Hypothalamus (tissue), 51 donors: ENCODE measurements at places on chromosomes 6 and 20.

DNA sequence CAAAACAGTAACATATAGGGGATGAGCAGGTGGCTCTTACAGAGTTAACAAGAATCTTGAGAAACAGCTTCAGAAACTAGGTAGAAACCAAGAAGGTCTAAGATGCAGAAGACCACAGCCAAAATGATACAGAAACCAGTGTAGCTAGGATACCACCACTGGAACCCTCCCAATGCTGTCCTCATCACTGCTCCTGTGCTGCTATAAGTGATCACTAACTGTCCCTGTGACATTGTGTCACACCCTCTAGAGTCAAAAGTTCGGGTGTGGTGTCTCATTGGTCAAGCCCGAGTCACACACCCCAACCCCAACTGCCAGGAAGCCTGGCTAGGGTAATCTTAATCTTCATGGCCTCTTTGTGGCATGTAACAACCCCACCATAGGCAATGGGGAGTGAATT lies 153.1 kb downstream of the RCAN2 start:
- no peak for DNase-seq

DNA sequence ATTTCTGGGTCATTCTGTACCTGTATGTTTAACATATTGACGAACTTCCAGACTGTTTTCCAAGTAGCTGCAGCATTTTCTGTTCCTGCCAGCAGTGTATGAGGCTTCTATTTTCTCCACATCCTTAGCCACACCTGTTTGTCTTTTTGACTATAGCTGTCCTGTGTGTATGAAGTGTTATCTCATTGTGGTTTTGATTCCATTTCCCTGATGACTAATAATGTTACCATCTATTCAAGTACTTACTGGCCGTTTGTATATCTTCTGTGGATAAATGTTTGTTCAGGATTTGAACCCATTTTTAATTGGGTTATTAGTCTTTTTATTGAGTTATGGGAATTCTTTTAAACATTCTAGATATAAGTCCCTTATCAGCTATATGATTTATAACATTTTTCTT lies 95.2 kb downstream of the JAG1 start:
- DNase-seq: no peak

DNA sequence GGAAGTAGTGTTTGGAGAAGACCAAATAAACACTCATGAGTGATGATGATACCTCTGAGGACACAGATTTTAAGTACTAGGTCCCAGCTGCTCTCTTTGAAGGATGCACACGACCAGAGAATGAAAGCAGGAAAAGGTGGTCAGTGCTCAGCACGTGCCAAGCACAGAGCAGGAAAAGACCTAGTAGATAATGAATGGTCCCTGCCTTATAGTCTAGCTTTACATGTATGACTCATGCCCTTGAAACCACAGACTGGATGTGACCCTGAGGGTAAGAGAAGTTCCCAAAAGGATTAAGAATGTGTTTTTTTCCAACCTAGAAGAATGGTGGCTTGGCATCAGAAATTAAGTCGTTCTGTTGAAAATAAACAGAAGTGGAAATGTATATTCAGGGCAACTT lies 2.8 kb upstream of the MC3R start:
- no peak for DNase-seq

GRCh38 chr6:44339301-44339700 lies 3.1 kb upstream of the SPATS1 start:
- no peak for DNase-seq

GRCh38 chr20:19660808-19661378 lies 97.2 kb upstream of the RIN2 start:
- no peak for DNase-seq

DNA sequence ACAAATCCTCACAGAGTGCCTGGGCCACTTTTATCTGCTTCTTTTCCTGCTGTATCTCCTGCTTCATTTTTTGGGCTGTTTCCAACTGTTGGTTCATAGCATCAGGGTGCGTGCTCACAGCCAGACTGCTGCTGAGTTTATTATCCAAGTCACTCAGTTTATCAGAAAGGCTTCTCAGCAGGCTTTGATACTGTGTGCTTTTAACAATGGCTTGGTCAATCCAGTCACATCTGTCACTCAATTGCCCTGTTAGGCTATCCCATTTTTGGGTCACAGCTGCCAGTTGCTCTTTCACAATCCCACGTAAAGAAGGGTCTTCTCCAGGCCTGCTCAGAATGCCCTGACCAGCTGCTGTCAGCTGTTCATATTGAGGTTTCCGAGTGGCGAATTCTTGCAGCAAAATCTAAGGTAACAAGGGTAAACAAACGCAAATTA lies 87.2 kb downstream of the DST start:
- DNase-seq: no peak

- DNase-seq: no peak
Measured at GRCh38 chr6:71053475-71053874, 96.6 kb upstream of the B3GAT2 start.

GRCh38 chr6:1044040-1044836 lies 267.7 kb upstream of the FOXQ1 start:
- DNase-seq: no peak
